ENCODE measurements at places on chromosomes 3 and 15. TPM values are rescaled to one million over a fixed set of nuclear protein-coding genes. Genes with fewer than 3 reads are reported as not detected.

DUOX2 gene
- 0.29 TPM for total RNA-seq

FBLN2 gene
- total RNA-seq: 3.6 TPM

PATL2 gene
- 60.5 TPM for total RNA-seq

SNX22 gene
- total RNA-seq: 43.0 TPM

COPG1 gene
- total RNA-seq: 85.9 TPM

DNA sequence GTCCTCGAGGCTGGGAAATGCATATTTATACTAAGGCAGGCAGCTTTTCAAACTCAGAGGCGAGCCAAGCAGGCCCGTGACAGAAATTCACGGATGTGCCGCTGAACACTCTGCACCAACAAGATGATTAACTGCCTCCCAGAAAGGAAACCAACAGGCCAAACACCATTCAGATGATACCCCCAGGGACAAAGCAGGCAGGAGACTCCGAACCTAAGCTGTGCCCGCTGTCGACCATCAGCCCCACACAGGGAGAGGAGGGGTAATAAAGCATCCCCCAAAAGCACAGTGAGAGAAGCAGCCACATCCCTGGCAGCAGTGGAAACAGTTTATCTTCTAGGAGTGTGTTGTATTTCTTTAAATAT, 31.8 kb downstream of the ADAMTS17 start:
- H3K4me1 ChIP-seq: no peaks in the 10 kb centered on the region
- no peak overlapping the region for H3K27ac ChIP-seq
- H3K27me3 ChIP-seq: no peaks in the 10 kb centered on the region
- DNase-seq: no peak
- H3K4me3 ChIP-seq: no peak overlapping the region

GRCh38 chr3:179871782-179872181, 165.0 kb downstream of the PEX5L start:
- H3K36me3 ChIP-seq: no peaks in the 10 kb centered on the region
- H3K4me3 ChIP-seq: no peak overlapping the region
- no peak for DNase-seq
- no peaks in the 10 kb centered on the region for H3K4me1 ChIP-seq
- H3K27me3 ChIP-seq: no peaks in the 10 kb centered on the region
